ENCODE measurements at places on chromosomes 4 and X. TPM values are rescaled to one million over a fixed set of nuclear protein-coding genes. Genes with fewer than 3 reads are reported as not detected.

GRCh38 chrX:18543738-18544137 is 118.3 kb downstream of the CDKL5 start:
- no peak for DNase-seq

GRCh38 chr4:24470666-24471485 is 113.5 kb downstream of the DHX15 start:
- peak; percentile 67 for DNase-seq

- DNase-seq, result no peak
Observed at GRCh38 chrX:135632353-135632752, 81.1 kb upstream of the CT45A1 start.

DNA sequence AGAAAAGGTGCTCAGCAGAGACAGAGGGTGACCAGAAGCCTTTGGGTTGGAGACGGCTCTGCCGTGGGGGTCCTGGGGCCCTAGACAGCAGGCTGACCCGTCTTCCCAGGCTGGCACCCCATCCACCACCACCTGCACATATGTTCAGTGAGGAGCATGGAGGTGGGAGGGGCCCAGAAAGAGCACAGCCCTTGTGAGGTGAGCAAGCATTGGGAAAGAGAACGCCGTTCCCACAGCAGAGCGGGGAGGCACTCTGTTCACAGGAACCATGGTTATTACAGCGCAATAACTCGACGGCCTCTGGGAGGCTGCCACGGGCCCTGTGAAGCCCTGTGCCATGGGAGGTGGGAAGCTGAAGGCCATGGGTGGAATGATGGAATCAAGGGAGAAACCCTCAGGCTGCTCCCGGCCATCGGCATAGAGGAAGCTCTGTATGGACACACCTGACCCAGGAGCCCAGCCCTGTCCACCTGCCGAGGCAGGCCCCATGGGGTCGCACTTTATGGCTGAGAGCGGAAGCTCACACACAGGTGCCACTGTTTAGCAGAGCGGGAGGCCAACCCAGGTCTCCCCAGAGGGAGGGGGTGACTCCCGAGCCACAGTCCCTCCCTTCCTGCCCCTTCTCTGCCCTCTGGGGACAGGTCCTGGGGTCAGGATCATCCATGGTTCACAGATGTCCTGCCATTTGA is 93.5 kb upstream of the AFAP1 start:
- DNase-seq, result no peak

The SATL1 gene
- polyA plus RNA-seq, result 0.56 TPM

- no peak for DNase-seq
Observed at GRCh38 chrX:45959567-45959966, 585.7 kb downstream of the ZNF674 start.

Measured in left lung (tissue), 14 donors.